Astrocyte (in vitro differentiated cells and primary cell): ENCODE measurements at places on chromosomes 7 and 10. TPM values are rescaled to one million over a fixed set of nuclear protein-coding genes. Genes with fewer than 3 reads are reported as not detected.
A peak's percentile ranks its signal among the peaks of the same experiment; 100 is the strongest.

DNA sequence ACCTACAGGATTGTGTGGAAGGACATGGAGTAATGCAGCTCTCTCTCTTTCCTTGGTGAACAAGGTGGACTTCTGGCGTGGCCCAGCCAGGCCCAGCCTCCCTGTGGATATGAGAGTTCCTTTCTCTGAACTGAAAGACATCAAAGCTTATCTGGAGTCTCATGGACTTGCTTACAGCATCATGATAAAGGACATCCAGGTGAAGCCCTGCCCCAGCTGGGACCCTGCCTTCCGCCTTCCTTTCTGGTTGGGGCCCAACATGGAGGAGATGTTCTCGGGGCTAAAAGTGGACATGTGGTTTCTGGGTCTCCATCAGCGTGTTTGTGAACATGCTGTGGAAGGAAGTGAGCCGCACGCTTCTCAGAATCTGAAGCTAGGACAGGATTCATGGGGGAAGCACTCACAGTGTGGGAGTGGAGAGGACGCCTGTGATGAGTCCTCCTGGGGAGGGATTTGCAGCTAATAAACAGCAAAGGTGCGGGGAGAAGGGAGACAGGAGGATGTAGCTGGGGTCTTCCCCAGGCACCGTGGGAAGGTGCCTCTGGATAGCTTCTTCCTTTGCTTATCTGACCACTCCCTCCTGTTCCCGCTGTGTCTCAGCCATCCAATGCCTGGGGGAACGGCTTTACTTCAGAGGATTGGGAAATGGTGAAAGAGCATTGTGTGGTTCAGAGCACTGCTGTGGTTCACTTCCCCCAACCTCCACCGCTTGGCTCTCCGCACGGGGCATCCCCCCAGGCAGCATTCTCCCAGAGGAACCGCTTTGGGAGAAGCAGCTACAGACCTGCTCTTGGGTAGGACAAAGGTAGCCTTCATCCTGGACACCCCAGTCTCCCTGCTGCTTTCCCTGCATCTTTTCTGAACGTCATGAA lies 5.5 kb downstream of the CPA5 start:
- no peaks in the 10 kb centered on the region for H3K27me3 ChIP-seq
- peaks cover 23% of the 10 kb centered on the region for H3K4me1 ChIP-seq
- no peak for DNase-seq
- H3K4me3 ChIP-seq: no peak overlapping the region

GRCh38 chr10:5449227-5449626 lies 36.9 kb downstream of the NET1 start:
- DNase-seq: no peak
- peaks cover 11% of the 10 kb centered on the region for H3K4me1 ChIP-seq
- H3K4me3 ChIP-seq: peak overlapping the region; percentile 87
- H3K27me3 ChIP-seq: no peaks in the 10 kb centered on the region

- no peak overlapping the region for H3K4me3 ChIP-seq
- no peaks in the 10 kb centered on the region for H3K36me3 ChIP-seq
- DNase-seq: peak; percentile 73
These were observed 201.2 kb upstream of the CELF2 start for GRCh38 chr10:10816447-10816846.

DNA sequence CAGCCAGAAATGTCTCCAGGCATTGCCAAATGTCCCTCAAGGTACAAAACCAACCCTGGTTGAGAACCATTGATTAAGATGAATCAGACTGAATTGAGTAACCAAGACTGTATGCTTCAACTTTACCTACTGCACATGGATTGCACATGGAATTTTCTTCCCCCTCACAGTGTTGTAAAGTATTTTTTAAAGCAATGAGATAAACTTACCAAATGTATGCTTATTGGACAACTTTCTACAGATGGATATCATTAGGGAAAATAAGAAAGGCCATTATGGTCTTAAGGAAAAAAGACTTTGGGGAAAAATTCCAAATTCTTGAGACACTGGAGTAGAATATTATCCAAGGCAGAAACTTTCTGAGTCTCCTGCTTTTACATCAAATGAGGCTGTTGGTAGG lies 20.9 kb upstream of the MTPN start:
- no peak overlapping the region for H3K4me3 ChIP-seq
- H3K36me3 ChIP-seq: no peaks in the 10 kb centered on the region
- no peak overlapping the region for H3K27ac ChIP-seq
- H3K27me3 ChIP-seq: no peaks in the 10 kb centered on the region

GRCh38 chr10:117217196-117217761 lies 20.0 kb downstream of the KCNK18 start:
- H3K4me3 ChIP-seq: peak overlapping the region; percentile 54
- no peaks in the 10 kb centered on the region for H3K36me3 ChIP-seq
- no peak for DNase-seq
- H3K27me3 ChIP-seq: peaks cover 28% of the 10 kb centered on the region
- H3K27ac ChIP-seq: no peak overlapping the region

- no peak overlapping the region for H3K27ac ChIP-seq
- no peaks in the 10 kb centered on the region for H3K27me3 ChIP-seq
- no peak for DNase-seq
- peaks cover 12% of the 10 kb centered on the region for H3K36me3 ChIP-seq
- H3K4me3 ChIP-seq: no peak overlapping the region
These were observed 56.0 kb downstream of the DYNC2I1 start for GRCh38 chr7:158912406-158912805.

GRCh38 chr7:135206941-135207391 lies 4.4 kb downstream of the WDR91 start:
- H3K36me3 ChIP-seq: peaks cover 5% of the 10 kb centered on the region
- no peak overlapping the region for H3K4me3 ChIP-seq

DNA sequence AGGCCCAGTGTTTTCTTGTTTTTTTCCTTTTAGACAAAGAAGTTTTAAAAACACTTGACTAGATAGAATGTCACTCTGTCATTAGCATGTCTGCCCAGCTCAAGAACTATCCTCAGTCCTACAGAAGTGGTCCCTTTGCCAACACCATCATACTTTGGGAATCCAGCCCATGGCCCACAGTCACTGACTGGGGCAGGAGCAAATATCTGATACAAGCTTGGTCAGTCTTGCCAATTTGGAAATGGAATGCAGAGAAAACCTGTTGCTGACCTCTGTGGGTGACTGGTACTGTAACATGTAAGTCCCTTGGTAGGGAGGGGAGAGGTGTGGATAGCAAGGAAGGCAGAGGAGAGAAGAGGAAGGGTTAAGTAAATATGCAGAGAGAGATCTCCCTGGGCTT lies 47.8 kb downstream of the IPMK start:
- H3K27me3 ChIP-seq: no peaks in the 10 kb centered on the region
- H3K36me3 ChIP-seq: no peaks in the 10 kb centered on the region
- no peak overlapping the region for H3K27ac ChIP-seq
- no peak overlapping the region for H3K4me3 ChIP-seq
- peak; percentile 28 for DNase-seq

DNA sequence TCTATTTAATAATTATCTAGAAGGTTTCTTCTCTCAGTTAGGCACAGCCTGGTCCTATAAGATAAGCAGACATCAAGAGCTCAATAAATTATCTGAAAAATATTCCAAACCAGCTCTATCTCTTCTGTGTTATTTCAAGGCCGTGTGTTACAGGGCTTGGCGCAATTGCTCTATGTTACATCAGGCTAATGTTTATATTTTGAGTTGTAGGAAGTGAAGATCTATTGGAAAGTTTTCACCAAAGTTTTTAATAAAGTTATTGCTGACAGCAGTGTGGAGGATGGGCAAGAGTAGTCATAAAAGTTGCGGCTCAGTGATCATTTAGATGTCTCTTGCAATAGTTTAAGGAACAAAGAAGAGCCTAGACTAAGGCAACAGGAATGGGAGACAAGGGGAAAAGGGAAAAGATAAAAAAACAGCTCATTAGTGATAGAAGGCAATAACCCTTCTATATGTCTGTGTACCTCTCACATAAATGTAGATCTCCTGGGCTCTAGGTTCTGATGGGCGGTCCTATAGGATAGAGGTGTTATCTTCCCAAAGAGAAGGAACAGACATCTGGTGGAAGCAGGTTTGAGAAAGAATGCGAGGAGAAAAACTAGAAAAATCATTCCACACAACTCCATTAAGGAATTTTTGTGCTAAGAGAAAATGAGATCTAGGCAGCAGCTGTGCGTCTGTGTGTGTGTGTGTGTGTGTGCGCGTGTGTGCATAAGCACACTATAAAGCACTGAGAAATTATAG lies 5.9 kb upstream of the ANKRD7 start:
- no peaks in the 10 kb centered on the region for H3K27me3 ChIP-seq
- no peaks in the 10 kb centered on the region for H3K36me3 ChIP-seq
- H3K4me1 ChIP-seq: peaks cover 5% of the 10 kb centered on the region
- no peak overlapping the region for H3K4me3 ChIP-seq

- DNase-seq: peak; percentile 65
- H3K4me1 ChIP-seq: peaks cover 15% of the 10 kb centered on the region
- H3K4me3 ChIP-seq: peak overlapping the region; percentile 75
- H3K27me3 ChIP-seq: no peaks in the 10 kb centered on the region
These were observed 50.4 kb downstream of the CPEB3 start for GRCh38 chr10:92240289-92241157.

- H3K4me1 ChIP-seq: no peaks in the 10 kb centered on the region
- DNase-seq: no peak
- no peak within 1 kb of the TSS for H3K27ac ChIP-seq
These were observed at the start of gene GIMAP4 for GRCh38 chr7:150567169-150567568. TSS of gene GIMAP4 (plus strand) at chr7:150567390. CDS start at chr7:150569902, 2,512 bp downstream.

The CYP3A7 gene
- total RNA-seq: not detected in 2 replicates

The MSS51 gene
- total RNA-seq: 0.87 and 1.1 TPM in 2 replicates

The TUBAL3 gene
- not detected in 2 replicates for total RNA-seq

The EGR2 gene
- 12.1 and 22.9 TPM in 2 replicates for total RNA-seq
